Activated naive CD8-positive, alpha-beta T cell treated with anti-CD3 and anti-CD28 coated beads, Interleukin-2, amount 10 ng/mL, durations not matched to agents 7 days and 5 days (primary cell): ENCODE measurements at places on chromosomes 12 and 14. TPM values are rescaled to one million over a fixed set of nuclear protein-coding genes. Genes with fewer than 3 reads are reported as not detected.

- H3K27ac ChIP-seq = no peak overlapping the region
- H3K36me3 ChIP-seq = no peaks in the 10 kb centered on the region
- peaks cover 21% of the 10 kb centered on the region for H3K27me3 ChIP-seq
Measured at GRCh38 chr12:51911788-51912711, 4.7 kb downstream of the ACVRL1 start.

Gene POTEG
- not detected for total RNA-seq

Gene SYNJ2BP
- total RNA-seq = 14.9 TPM

GRCh38 chr12:1453810-1454209, 140.6 kb downstream of the FBXL14 start:
- H3K4me1 ChIP-seq = peaks cover 8% of the 10 kb centered on the region
- H3K36me3 ChIP-seq = peaks cover 6% of the 10 kb centered on the region
- H3K27me3 ChIP-seq = no peaks in the 10 kb centered on the region
- no peak for DNase-seq
- H3K4me3 ChIP-seq = no peak overlapping the region
